ENCODE measurements at places on chromosomes 1 and 21.

GRCh38 chr1:81885291-81885690 lies 84.6 kb downstream of the ADGRL2 start:
- no peak for DNase-seq

DNA sequence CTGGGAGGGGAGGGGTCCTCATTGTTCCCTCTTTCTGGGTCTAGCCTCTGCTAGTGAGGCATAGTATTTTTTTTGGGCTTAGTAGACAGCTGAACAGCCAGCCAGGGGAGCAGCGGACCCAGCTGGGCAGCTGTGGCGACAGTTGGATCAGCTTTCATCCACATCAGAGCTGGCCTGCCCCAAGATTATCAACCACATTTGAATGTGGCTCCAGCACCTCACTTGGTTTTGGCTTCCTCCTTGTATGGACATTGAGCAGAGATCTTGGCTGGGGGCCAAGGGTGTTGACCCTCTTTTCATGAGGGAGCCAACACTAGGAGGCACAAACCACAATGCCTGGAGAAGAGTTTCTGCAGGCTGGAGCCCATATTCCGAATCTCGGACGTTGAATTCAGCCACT lies 25.0 kb downstream of the WNT4 start:
- DNase-seq, result no peak

DNA sequence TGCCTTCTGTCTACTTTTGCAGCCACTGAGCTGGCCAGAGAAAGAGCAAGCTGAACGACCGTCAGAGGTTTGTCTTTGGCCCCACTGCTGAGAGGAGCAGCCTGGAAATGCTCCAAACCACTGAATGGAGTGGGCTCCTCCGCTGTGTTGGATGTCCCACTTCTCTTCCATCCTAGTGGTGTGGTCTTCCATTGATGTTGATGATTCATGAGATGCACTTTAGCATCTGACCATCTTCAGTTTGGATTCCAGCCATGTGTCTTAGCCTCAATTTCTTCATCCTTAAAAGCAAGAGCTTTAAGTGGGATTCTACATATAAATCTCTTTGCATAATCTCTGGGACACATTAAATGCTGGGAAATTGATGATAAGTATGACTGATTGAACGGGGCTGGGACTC lies 276.9 kb downstream of the SIPA1L2 start:
- no peak for DNase-seq

DNA sequence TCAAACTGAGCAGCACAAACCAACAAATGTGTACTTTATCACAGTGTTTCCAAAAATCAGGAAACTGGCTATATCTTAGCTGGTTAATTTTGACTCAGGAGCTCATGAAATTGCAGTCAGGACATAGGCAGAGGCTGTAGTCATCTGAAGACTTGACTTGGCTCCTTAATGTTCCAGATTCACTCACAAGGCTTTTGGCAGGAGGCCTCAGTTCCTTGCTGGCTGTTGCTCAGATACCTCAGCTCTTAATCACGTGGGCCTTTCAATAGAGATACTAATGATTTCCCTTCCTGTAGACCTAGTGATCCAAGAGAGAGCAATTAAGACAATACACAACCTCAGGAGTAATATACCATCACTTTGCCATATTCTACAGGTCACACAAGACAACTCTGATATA lies 537.7 kb downstream of the BRINP3 start:
- DNase-seq, result no peak

DNA sequence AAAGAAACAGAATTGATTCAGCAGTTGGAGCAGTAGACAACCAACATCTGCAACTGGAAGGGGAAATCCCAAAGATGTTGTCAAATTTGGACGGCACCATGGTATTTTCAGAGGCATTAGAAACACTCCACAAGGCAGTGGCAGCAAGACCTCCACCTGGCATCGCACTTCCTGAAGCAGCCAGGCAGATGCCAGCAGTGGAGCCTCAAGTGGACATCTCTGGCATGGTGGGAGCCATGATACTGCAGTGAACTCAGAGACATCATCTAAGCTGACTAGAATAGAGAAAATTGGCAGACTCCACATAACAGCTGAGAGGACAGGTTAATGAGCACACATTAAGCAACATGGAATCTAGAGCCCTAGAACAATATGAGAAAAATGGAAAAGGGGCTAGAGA lies 33.9 kb upstream of the RGS8 start:
- no peak for DNase-seq

GRCh38 chr1:38365242-38365641 lies 318.6 kb upstream of the POU3F1 start:
- no peak for DNase-seq

GRCh38 chr1:116318897-116319296 lies 54.1 kb upstream of the ATP1A1 start:
- no peak for DNase-seq

DNA sequence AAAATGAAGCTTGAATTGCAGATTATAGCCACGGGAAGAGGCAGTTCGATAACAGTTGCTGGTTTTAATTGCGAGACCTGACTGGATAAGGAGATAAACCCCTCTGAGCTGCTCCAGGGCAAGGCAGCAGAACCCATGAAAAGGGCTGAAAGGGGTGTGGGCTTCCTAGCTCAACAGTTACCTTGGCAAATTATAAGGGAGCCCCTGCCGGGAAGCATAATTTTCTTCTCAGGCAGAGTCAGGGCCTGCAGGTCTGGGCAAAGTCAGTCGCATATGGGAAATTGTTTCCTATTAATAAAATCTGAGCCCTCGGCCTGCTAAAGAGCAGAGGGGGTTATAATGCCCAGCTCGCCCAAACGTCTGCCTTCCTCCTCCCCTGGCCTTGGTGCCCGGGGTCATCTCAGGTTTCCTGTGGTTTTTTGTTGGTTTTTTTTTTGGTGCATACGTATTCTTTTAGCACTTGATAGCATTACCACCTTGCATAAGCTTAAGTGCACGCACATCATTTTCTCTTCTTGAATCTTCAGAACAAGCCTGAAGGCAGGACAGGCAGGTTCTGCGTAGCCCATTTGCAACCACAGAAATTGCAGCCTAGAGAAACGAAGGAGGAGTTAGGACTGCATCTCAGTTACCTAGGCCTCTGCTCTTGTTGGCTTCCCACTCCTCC lies 33.9 kb upstream of the SELENON start:
- no peak for DNase-seq

GRCh38 chr1:182610606-182611194 lies 6.5 kb upstream of the RGS16 start:
- no peak for DNase-seq

GRCh38 chr1:156814571-156815260 lies 1.9 kb downstream of the SH2D2A start:
- DNase-seq, result no peak

DNA sequence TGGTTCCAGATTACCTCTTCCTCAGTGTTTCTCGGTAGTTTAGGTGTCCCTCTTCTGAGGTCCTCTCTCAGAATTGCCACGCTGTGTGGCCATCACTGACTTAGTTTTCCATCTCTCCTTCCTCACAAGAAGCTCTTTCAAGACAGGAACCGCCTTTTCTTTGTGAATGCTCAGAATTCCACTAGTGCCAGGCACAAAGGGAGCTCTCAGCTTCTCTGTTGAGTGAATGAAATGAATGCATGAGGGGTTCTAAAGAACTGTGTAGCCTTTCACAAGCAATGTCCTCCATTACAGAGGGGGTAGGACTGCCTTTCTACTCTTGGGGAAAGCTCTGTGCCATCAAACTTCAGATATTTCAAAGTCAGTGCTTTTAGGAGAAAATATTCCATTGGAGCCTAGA lies 546.8 kb downstream of the RWDD3 start:
- no peak for DNase-seq

- no peak for DNase-seq
These were observed 60.8 kb downstream of the PRKCZ start for GRCh38 chr1:2110738-2111673.
